Choroid plexus epithelial cell (primary cell): ENCODE measurements at places on chromosomes 3 and 15.

GRCh38 chr3:188595890-188596376 lies 442.0 kb downstream of the LPP start:
- peak; percentile 74 for DNase-seq

GRCh38 chr3:133531981-133532380 lies 41.5 kb upstream of the CDV3 start:
- peak; percentile 81 for DNase-seq

GRCh38 chr15:83322061-83322460 lies 37.6 kb upstream of the BNC1 start:
- DNase-seq, result peak; percentile 35

- DNase-seq, result no peak
Observed at GRCh38 chr3:89533275-89533674, 425.9 kb downstream of the EPHA3 start.

DNA sequence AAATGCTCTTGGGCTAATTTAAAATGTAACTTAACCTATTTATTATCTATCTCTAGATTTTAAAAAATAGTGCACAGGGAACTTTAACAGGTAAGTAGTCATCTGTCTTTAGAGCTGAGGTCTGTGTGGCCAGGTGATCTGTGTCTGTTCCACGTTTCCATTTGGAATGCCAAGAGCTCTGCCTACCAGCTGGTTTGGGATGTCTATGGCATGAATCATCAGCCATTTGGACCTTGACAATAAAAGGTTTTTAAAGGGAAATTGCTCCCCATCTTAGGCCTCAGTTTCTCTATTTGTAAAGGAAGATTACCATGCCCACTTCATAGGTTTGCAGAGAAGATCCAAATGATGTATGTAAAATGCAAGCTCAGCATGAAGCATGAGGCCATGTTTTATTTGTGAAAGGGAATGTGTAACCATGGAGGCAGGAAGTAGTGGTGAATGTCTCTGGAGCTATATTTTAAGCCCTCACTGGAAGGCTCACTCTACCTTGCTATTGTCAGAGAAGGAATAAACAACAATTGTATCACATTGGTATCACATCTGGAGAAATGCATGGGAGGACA lies 548.1 kb upstream of the LMCD1 start:
- DNase-seq, result no peak

DNA sequence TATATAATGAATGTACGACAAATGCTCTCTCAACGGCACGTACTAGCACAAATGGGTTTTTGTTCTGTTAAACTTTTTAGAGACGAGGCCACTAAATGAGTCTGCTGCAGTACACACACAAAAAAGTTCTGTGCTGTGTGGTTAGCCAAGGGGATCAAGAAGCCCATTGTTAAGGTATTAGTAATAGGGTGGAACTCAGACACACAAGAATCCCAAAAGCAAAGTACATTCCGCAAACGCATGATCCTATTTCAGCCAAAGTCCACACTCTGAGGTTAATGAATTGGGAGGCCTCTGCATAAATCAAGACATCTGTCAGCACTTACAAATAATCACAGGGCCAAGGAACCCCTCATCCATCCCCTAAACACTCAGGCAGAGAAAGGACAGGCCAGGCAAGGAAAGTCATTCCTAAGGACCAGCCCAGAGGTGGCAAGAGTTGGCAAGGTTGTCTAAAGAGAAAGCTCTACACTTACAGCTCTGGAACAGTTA lies 12.1 kb downstream of the OSBPL10 start:
- peak; percentile 95 for DNase-seq

DNA sequence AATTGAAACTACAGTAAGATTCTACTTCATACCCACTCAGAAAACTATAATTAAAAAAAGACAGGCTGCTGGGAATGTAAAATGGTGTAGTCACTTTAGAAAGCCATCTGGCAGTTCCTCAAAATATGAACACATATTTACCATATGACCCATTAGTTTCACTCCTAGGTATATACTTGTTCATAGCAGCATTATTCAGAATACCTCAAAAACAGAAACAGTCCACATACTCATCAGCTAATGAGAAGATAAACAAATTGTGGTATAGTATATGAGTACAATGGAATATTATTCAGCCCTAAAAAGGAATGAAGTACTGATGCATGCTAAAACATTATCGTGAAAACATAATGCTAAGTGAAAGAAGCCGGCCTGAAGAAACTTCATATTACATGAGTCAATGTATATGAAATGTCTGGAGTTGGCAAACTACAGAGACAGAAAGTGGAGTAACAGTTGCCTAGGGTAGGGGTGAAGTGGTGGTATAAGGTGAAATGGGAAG lies 23.8 kb downstream of the WDR53 start:
- DNase-seq, result no peak

DNA sequence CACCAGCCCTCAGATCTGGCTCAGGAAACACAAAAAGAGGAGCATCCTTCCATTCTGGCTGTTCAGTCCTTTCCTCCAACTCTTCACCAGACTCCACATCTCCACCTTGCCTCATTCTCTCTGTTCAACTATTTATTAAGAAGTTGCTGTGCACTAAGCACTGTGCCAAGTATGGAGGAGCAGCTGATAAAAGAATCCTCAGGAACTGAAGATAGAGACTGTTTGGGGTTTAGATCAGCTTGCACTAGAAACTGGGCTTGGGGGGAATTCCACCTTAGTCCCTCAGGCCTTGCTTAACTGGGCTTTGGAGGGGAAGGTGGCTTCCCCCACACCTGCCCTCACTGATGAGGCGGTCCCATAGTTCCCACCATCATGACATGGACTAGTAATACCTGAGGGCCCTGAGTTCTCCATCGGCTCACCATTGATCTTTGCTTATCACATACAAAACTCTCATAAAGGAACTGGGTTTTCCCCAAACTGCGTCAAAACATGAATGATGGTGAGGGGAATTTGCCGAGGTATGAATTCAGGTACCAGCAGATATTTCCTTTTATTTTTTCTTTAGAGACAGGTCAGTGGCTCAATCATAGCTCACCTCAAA lies 1.7 kb upstream of the CCR8 start:
- DNase-seq, result no peak

GRCh38 chr15:60544581-60545264 lies 65.8 kb upstream of the ICE2 start:
- DNase-seq, result no peak

GRCh38 chr3:52188556-52188955 lies 9.4 kb upstream of the ALAS1 start:
- DNase-seq, result no peak

DNA sequence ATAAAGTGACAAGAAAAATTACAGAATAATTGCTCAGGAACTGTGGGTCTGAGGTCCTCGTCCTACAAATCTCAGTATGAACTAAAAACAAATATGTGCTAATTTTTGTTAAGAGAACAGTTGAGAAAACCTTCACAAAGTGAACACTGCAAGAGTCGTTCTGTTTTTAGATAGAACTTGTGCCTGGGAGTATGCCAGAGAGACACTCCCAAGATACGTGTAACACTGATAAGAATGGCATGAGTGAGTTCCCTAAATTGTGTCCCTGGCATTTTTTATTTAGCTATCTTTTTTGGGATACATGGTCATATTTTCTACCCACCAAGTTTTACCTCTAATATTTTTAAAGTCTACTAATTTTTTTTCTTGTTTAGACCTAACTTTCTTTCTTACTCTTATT lies 860.0 kb upstream of the NR2F2 start:
- DNase-seq, result no peak

DNA sequence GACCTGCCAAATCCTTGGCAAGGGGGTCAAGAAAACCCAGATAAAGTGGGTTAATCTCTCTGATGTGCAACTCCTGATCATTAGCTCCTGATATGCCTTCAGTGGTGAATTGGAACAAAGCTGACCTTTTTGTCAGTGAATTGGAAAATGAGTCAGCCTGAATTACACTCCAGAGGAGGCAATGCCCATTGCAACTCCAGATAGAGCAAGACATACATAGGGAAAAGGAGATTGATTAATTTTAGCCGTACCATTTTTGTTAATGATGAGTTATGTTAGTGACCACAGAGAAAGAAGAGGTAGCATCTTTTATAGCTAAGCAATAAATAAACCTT lies 195.2 kb upstream of the CADPS start:
- DNase-seq, result no peak

DNA sequence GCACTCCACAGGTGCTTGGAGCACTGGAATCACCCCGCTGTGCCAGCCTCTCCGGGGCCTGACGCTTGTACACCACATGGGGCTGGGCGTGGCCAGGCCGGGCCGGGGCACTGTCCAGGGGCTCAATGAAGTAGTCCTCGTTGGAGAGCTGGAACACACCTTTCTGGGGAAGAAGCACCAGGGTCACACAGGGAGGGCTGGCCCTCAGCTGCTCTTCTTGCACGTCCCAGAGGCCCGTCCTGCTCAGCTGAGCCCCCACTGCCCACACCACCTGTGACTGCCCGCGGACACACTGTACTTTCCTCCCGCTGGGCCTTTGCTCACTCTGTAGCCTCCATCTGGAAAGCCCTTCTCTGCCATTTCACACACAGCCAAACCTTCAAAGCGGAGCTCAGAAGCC lies 13.3 kb downstream of the ADAMTS7 start:
- DNase-seq, result no peak

- no peak for DNase-seq
Observed at GRCh38 chr3:47406762-47407149, 25.9 kb downstream of the PTPN23 start.

DNA sequence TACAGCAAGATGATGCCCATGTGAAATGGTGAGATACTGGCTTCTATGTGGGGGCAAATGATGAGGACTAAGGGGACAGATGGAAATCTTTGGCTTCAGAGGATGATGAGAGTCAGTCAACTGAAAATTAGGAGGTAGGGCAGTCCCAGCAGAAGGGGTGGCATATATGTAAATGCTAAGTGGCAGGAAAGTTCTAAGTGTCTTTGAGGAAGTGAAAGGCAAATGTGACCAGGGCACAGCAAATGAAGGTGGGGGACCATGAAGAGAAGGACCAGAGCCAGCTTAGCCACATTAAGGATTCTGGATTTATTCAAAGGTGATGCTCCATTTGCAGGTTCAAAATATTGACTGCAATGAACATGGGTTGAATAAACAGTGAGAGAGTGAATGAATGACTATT lies 29.2 kb upstream of the LIMD1 start:
- DNase-seq, result no peak

DNA sequence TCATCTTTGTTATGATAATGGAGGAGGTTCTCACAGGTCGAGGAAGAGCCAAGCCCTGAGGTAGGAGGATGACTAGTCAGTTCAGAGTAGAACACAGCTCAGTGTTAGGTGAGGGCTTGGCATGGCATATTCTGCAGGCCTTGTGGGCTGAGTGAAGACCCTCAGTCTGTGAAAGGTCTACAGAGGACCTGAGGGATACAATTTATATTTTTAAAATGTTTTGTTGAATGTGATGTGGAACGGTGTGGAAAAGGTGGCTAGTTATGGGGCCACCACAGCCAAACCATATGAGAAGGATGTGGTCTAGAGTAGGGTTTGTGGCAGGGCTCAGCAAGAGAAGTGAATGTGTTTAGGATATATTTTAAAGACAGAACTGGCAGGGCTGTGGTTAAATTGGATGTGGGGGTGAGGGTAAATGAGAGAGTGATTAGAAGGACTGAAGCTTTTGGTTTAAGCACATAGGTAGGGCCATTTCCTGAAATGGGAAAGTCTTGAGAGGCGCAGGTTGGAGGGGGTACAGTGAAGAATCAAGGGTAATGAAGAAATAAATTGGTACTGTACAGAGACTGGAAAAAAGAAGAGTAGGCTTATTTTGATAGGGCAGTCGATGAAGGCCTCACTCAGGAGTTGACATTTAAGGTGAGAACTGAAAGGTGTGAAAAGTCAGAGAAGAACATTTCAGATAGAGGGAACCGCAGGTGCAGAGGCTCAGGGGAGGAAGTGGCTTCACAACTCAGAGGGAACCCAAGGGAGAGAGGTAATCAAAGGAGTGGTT lies 60.5 kb downstream of the SPTSSB start:
- DNase-seq, result no peak

DNA sequence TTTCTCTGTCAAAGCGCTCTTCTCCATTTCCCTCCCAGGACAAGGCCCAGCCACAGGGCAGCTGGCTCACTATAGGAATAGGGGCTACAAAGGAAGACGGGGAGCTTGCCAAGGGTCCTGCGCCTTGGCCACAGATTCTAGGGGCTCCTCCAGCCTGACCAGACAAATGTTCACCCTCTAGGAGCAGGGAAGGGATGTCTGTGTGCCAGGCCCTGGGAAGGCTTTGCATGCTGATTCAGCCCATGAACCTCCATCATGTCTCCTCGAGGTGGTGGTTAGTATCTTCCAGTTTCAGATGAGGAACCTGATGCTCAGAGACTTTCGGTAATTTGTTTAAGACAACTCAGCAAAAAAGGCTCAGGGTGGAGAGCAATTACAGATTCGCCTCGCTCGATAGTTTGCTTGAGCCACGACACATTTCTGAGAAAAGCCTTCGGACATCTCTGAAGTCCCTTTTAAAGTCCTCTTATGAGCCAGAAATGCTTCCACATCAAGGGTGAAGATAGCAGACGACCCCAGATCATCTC lies 110.0 kb downstream of the XXYLT1 start:
- DNase-seq, result no peak
